Endothelial cell of coronary artery (primary cell): ENCODE measurements at places on chromosomes 12 and 14. TPM values are rescaled to one million over a fixed set of nuclear protein-coding genes. Genes with fewer than 3 reads are reported as not detected.

Gene OAS1
- 4.9 TPM in 2 replicates for total RNA-seq

Gene PTPRO
- 0.09 TPM in 1 of 2 replicates, not detected in the other for total RNA-seq

Gene SIRT4
- total RNA-seq: 1.3 TPM in 2 replicates

Gene ANKS1B
- 0.09 TPM in 1 of 2 replicates, not detected in the other for total RNA-seq

Gene FGF6
- total RNA-seq: not detected in 2 replicates

Gene P2RX7
- 0.72 and 0.75 TPM in 2 replicates for total RNA-seq

Gene PKP2
- total RNA-seq: 5.9 and 14.1 TPM in 2 replicates

Gene EAPP
- 41.6 and 45.8 TPM in 2 replicates for total RNA-seq

Gene SRGAP1
- total RNA-seq: 2.0 and 5.2 TPM in 2 replicates

Gene RTL1
- total RNA-seq: not detected in 2 replicates

Gene IFI27
- 168 and 327 TPM in 2 replicates for total RNA-seq

Gene B4GALNT3
- not detected in 2 replicates for total RNA-seq

Gene DPPA3
- not detected in 2 replicates for total RNA-seq

Gene ACSM4
- not detected in 2 replicates for total RNA-seq

Gene DEGS2
- total RNA-seq: 0.09 TPM in 1 of 2 replicates, not detected in the other

Gene PTGDR
- not detected in 2 replicates for total RNA-seq

Gene FAM186B
- total RNA-seq: 0.09 TPM in 2 replicates

Gene INTS13
- 42.2 and 44.8 TPM in 2 replicates for total RNA-seq

Gene ZFYVE21
- 44.7 and 65.7 TPM in 2 replicates for total RNA-seq

Gene KCNC2
- total RNA-seq: not detected in 2 replicates

Gene PDZRN4
- total RNA-seq: not detected in 2 replicates

Gene KLRF2
- total RNA-seq: not detected in 2 replicates

Gene INHBE
- total RNA-seq: not detected in 2 replicates

Gene GSG1
- total RNA-seq: 0.09 TPM in 1 of 2 replicates, not detected in the other

Gene COCH
- total RNA-seq: 0.09 and 0.56 TPM in 2 replicates

Gene AQP5
- total RNA-seq: 0.09 and 1.8 TPM in 2 replicates

Gene NEUROD4
- total RNA-seq: not detected in 2 replicates

Gene OR4E2
- total RNA-seq: not detected in 2 replicates

Gene USP44
- total RNA-seq: 0.63 and 0.85 TPM in 2 replicates

Gene TAS2R14
- total RNA-seq: 1.6 and 2.7 TPM in 2 replicates
